ENCODE measurements at places on chromosomes 12 and 14.

- peak; percentile 58 for DNase-seq
Measured at GRCh38 chr14:49461529-49462401, 124.4 kb downstream of the RPS29 start.

GRCh38 chr12:127760996-127761395 lies 506.0 kb upstream of the TMEM132C start:
- no peak for DNase-seq

- no peak for DNase-seq
Measured at GRCh38 chr12:115983226-115983798, 294.2 kb downstream of the MED13L start.

DNA sequence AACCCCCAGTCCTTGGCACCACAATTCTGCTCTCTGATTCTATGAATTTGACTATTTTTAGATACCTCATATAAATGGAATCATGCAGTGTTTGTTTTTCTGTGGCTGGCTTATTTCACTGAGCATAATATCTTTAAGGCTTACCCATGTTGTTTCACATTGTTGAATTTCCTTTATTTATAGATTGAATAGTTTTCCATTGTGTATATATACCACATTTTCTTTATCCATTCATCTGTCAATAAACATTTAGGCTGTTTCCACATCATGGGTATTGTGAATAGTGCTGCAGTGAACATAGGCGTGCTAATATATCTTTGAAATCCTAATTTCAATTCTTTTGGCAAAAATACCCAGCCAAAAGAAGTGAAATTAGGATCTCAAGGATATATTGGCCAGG lies 126.7 kb upstream of the SLC38A2 start:
- no peak for DNase-seq

DNA sequence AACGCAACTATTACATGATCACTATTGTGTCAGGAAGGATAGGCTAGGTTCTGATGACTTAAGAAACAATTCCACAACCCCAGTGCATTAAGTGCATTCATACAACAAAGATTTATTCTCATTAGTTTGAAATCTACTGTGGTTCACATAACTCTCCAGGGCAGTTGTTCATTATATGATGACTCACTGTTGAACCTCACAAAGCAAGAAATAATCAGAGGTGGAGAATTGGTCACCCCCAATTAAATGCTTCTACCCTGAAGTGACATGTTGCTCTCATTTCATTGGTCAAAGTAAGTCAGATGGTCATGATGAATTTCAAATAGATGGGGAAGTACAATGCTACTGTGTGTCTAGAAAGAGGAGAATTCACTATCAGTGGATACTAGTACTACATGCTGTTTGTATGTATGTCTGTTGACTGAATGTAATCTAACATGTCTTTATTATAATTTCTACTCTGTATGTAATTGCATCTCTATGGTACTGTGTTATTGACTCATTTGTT lies 6.1 kb upstream of the HELB start:
- no peak for DNase-seq

- no peak for DNase-seq
Measured at GRCh38 chr14:100818221-100818699, 7.7 kb upstream of the MEG3 start.

GRCh38 chr14:83646228-83646627 lies 1883.7 kb upstream of the FLRT2 start:
- no peak for DNase-seq

DNA sequence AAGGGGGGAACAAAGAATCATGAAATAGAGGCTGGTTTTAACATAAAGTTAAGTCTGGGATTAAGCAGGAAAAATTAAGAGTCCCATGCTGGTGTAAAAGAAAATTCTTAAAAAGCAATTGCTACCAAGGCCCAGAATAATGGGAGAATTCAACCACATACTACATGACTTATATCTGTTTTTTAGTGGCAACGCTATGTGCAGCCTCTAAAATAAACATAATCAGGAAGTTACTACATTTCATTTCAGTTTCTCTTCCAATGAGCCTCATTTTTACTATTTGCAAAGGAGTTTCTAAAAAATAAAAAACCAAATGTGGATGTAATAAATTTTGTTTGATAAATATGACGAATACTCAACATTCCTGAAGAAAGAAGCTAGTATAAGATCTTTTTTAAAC lies 58.1 kb downstream of the CPNE8 start:
- no peak for DNase-seq

- DNase-seq: no peak
Measured at GRCh38 chr14:68979722-68980451, 785 bp upstream of the ACTN1 start.

DNA sequence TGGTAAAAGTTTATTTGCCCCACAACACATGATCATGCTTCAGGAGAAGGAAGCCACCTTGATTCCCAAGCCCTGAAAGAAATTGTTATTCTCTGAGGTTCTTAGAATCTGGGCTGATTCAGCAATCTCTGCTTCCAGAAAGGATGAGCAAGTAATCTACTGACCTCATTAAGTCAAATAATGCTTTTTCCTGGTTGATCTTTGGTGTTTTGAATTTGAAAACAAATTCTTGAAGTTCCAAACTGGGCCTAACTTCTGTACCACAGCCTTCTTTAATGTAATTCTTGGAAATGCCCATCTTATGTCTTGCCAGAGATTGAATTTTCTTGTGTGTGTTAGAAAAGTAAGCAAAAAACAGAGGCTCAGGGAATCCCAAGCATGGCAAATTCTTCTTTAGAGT lies 319.2 kb upstream of the DDHD1 start:
- DNase-seq: no peak

GRCh38 chr12:93938317-93938716 lies 210.1 kb upstream of the PLXNC1 start:
- no peak for DNase-seq

DNA sequence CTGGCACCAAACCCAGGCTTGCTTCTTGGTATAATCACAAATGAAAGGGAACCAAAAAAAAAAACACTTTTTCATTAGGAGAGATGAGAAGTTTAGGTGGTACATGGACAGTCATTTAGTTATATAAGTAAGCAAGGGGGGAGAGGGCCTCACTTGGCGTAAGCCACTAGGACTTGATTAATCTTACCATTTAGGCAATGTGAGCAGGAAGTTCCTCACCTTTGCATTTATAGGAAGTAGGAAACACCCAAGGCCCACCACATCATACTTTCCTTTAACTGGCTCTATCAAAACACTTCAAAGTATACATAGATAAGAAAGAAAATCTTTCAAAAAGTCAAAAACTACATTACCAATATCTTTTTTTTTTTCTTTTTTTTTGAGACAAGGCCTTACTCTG lies 6.7 kb upstream of the RPS6KA5 start:
- peak; percentile 11 for DNase-seq

GRCh38 chr14:58026967-58027366 lies 125.0 kb downstream of the ARMH4 start:
- no peak for DNase-seq

GRCh38 chr14:71304690-71305089 lies 397.4 kb downstream of the PCNX1 start:
- no peak for DNase-seq

DNA sequence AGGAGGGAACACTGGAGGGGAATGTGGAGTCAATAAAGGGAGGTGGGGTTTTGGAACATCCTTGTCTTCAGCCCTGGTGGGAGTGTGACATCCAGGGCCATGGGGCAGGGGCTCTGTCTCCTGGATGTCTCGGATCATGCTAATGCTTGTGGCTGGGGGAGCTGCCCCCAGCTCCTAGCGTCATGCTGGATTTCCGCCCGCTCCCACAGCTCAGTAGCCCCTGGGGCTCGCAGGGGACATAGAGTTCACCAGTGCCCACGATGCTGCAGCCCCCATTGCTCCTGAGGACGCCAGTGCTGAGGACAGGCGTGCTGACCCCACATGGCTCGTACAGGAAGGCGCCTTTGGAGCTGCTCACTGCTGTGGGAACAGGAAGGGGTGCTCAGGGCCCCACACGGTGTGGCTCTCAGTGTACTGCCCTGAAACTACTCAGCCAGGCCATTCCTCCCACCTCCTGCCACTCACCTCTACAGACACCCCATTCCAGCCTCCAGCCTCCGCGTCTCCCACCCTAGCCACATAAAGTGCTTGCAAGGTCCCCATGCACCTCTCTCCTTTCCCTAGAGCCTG lies 9.5 kb upstream of the KRT84 start:
- no peak for DNase-seq

DNA sequence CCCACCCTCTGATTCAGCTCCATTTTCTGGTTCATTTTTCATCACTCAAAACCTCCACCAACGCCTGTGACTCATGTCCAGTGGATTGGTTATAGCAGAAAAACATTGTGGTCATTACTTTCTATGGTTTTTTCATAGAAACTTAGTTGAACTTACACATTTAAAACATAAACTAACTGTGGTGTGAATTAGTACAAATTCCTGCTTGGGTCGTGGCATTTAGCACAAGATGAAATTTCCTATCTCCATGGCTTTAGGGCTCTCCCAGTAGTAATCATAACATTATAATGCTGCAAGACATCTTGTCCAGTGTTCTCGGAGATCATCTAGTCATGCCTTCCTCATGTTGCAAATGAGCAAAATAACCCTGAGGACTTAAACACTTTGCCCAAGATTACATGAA lies 7.1 kb downstream of the RNASE7 start:
- DNase-seq: no peak

DNA sequence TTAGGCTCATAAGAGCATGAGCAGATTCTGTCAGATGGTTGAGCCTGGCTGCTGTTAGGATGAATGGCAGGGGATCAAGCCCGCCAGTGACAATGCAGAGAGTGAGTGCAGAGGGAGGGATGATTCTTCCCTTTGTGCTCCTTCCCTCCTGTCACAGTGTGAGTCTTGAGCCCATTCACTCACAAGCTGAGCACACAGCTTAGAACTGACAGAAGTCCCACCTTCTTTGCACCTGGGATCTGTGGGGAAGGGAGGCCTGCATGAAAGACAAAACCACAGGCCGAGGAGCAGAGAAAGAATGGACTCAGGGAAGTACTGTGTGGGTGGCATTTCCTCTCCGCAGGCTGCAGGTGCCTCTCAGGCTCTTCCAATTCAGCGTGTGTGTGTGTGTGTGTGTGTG lies 160.6 kb downstream of the KCNA5 start:
- DNase-seq: no peak

GRCh38 chr12:67137256-67137655 lies 131.9 kb upstream of the CAND1 start:
- DNase-seq: no peak

DNA sequence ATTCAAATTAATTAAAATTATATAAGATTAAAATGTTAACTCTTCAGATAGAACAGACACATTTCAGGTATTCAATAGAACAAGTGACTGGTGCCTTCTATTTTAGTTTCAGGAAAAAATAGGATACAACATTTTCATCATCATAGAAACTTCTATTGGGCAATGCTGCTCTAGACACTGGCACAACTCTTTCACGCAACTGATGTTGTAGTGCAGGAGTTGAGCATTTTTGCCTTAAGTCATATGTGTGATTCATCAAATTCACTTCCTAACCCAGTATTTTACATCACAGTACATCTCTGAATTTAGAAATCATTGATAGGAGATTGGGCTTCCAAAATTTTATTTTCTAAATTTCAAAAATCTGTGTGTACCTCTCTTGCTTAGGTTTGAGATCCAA lies 215.4 kb upstream of the DIO2 start:
- no peak for DNase-seq

- DNase-seq: no peak
Measured at GRCh38 chr14:33560718-33561431, 390.0 kb downstream of the EGLN3 start.

DNA sequence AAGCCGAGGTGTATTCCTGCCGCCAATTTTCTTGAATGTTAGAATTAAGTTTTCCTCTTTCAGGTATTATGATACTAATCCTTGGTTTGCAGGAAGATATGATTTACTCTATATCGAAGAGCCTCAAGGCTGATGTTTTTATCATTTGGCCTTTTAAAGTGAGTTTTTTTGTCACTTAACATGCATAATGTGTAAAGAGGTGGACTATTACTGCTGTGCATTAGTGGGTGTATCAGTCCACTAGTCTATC lies 11.1 kb upstream of the TMPO start:
- DNase-seq: no peak

- DNase-seq: no peak
Measured at GRCh38 chr14:46137786-46138185, 513.8 kb downstream of the RPL10L start.

DNA sequence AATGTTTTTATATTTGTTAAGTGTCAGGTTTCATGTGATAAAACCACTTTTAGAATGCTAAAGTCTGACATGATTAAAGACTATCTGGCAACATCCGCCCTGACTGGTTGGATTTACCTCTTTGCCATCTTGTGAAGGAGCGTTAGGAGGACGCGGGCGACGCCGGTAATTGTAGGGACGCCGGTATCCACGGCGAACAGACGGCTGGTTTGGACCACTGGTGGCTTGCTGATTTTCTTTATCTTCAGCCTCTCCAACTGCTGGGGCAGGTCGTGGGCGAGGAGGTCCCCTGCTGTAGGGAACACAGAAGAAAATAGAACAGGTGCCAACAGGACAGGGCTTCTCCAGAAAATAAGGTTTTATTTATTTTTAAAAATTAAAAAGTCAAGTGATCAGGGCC lies 21.3 kb downstream of the YBX3 start:
- no peak for DNase-seq

DNA sequence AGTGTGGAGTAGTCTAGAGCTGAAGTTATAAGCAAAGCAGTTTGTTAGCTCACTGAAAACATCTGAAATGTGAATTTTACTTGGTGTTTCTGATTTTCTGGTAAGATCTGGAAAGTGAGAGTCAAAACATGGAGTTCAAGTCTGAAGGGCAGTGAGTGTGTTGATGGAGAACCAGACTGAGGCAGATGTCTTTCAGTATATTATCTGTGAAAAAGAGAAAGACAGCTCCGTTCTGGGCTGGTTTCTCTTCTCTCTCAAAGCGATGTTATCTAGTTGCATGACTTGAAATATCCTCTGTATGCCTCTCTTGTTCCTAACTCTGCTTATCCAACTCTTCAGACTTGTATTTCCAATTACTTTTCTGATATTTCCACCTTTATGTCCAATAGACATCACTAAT lies 381.9 kb upstream of the RGS6 start:
- DNase-seq: no peak

DNA sequence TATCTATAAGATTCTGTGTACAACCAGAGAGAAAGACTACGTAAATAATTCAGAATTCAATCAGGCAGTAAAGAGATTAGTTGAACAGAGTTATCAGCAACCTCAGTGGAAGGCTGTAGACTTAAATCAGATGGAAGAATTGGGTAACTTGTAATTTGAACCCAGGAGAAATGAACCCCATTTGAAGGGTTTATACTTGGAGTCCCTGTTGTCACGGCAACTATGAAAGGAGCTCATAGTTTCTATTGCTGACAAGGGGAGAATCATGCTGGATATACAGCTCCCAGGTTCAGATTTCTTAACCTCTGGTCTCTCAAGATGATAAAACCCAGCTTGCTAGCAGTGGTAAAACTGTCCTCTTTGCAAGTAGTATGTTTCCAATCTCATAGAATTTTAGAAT lies 54.4 kb upstream of the BMP4 start:
- no peak for DNase-seq
